ENCODE measurements at places on chromosomes 7 and 10. TPM values are rescaled to one million over a fixed set of nuclear protein-coding genes. Genes with fewer than 3 reads are reported as not detected.

The ARMC3 gene
- 0.40 TPM for total RNA-seq

The DYDC2 gene
- total RNA-seq, result not detected

The NYAP1 gene
- 1.9 TPM for total RNA-seq

The CYP3A4 gene
- not detected for total RNA-seq

The FAM149B1 gene
- total RNA-seq, result 39.1 TPM

The DOCK1 gene
- 34.3 TPM for total RNA-seq

The SLC18A3 gene
- not detected for total RNA-seq

The FAM25A gene
- total RNA-seq, result 11.4 TPM

DNA sequence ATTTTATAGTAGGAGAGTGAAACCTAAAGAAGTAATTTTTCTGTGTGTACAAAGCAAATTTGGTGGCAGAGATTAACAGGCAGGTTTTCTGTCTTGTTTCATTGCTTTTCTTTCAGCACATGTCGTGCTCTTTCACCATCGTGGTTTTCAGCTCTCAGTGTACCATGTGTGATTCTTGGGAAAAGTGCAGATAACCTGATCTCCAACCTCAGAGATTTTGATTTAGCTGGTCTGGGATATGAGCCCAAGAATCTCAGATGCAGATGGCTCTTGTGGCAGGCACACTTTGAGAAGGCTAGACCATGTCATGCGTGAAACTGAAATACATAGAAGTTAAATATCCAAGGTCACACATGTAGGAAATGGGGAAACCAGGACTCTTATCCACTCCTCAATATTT lies 317.4 kb downstream of the EXOC4 start:
- H3K4me3 ChIP-seq, result no peak overlapping the region
- no peaks in the 10 kb centered on the region for H3K36me3 ChIP-seq
- H3K27me3 ChIP-seq, result no peaks in the 10 kb centered on the region
- no peak overlapping the region for H3K27ac ChIP-seq
- no peak for DNase-seq

DNA sequence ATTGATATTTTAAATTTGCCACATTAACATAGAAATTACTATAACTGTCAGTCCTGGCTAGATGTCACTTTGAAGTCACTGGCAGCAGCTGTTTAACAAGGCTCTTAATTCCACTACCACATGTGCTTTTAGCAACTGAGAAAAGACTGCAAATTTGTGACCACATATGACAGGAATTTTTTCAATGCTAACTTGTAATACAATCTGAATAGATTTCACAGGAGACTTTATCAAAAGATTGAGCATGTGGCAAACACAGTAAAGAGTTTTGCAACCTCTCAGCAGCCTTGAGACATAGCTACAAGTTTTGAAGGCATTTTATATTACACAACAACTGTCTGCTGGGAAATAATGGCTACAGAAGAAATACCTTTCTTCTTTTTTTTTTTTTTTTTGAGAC lies 73.0 kb downstream of the MICU1 start:
- H3K27me3 ChIP-seq, result no peaks in the 10 kb centered on the region
- no peak overlapping the region for H3K27ac ChIP-seq
- DNase-seq, result no peak

DNA sequence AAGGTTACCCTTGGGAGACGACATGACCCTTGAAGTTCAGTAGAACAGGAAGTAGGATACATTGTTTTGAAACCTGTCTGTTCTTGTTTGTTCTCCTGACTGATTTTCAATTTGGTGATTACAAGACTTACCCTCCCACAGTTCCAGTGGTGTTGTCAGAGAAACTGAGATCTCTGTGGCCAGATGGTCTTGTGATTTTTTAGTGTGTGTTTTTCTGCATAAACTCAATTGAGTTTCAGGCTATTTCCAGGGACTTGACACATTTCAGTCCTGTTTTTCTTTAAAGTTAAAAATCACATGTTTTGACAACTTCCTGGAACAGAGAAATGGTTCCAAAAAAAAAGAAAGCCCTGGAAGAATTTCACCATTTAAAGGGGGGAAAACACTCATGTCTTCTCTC lies 22.3 kb downstream of the PIK3CG start:
- no peak overlapping the region for H3K27ac ChIP-seq
- H3K4me3 ChIP-seq, result no peak overlapping the region
- DNase-seq, result no peak
- peaks cover 65% of the 10 kb centered on the region for H3K27me3 ChIP-seq
- H3K36me3 ChIP-seq, result no peaks in the 10 kb centered on the region

DNA sequence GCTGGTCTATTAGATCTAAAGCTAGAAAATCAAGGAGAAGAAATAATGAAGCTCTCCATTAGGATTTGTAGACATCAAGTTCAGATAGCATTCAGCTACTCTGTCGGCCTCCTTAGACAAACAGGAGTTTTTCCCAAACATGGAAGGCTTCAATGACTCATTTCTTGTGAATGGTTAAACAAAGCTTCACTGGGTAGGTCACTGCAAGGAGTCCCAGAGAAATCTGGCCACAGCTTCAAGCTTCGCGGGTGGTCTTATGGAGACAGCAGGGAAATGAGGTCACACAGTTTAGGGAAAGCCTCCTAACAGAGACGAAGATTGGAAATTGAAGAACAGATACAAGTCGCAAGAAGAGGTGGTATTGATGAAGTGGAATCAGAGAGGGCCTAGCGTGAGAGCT lies 22.6 kb upstream of the LRRC72 start:
- no peak overlapping the region for H3K27ac ChIP-seq
- H3K4me3 ChIP-seq, result no peak overlapping the region
- H3K27me3 ChIP-seq, result no peaks in the 10 kb centered on the region
- peak; percentile 39 for DNase-seq

DNA sequence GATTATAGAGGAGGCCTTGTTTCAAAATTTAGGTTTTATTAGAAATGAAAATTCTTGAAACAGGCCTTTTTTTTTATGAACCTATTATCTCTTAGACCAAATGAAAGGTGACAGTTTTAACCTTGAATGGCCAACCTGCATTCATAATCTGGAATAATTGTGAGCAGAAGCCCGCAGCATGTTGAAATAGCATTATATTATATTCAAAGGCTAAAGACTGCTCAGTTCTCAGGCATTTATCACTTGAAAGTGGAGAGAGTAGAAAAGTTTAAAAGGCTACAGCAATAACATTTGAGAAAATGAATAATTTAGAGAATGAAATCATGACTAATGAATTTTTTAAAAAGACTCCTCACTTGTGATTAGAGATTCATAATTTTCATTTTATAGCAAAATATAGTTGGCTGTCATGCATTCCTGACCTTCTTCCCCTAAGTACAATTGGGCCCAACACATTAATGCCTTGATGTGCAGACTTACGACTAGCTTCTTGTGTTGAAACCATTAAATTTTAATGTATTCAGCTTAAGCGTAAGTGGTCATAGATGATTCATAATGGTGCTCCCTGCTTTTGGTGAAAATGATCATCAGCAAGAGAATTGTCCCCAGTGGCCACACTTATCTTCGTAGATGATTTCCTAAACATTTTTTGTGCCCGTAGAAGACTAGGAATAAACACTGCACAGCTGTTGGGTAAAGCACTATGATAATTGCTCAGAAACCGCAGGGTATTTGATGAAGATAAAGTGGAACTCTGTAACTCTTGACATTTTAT lies 346.6 kb upstream of the BMPER start:
- H3K4me1 ChIP-seq, result no peaks in the 10 kb centered on the region
- no peak for DNase-seq
- no peaks in the 10 kb centered on the region for H3K36me3 ChIP-seq
- no peak overlapping the region for H3K4me3 ChIP-seq
- no peak overlapping the region for H3K27ac ChIP-seq

GRCh38 chr10:120776442-120776841 lies 74.7 kb upstream of the WDR11 start:
- no peak overlapping the region for H3K27ac ChIP-seq
- H3K27me3 ChIP-seq, result no peaks in the 10 kb centered on the region
- H3K4me1 ChIP-seq, result no peaks in the 10 kb centered on the region
- no peaks in the 10 kb centered on the region for H3K36me3 ChIP-seq

- no peak overlapping the region for H3K27ac ChIP-seq
- no peak for DNase-seq
- peaks cover 19% of the 10 kb centered on the region for H3K4me1 ChIP-seq
- H3K36me3 ChIP-seq, result no peaks in the 10 kb centered on the region
- no peak overlapping the region for H3K4me3 ChIP-seq
Measured at GRCh38 chr7:73746378-73746777, 7.8 kb upstream of the ABHD11 start.

GRCh38 chr7:39615350-39615975 lies 7.9 kb upstream of the RALA start:
- no peak overlapping the region for H3K27ac ChIP-seq
- H3K36me3 ChIP-seq, result no peaks in the 10 kb centered on the region
- no peak overlapping the region for H3K4me3 ChIP-seq
- H3K4me1 ChIP-seq, result peaks cover 14% of the 10 kb centered on the region
- no peaks in the 10 kb centered on the region for H3K27me3 ChIP-seq

- no peaks in the 10 kb centered on the region for H3K27me3 ChIP-seq
- peaks cover 6% of the 10 kb centered on the region for H3K4me1 ChIP-seq
- H3K4me3 ChIP-seq, result no peak overlapping the region
- no peak for DNase-seq
Measured at GRCh38 chr7:74294191-74294998, 5.2 kb downstream of the CLIP2 start.

DNA sequence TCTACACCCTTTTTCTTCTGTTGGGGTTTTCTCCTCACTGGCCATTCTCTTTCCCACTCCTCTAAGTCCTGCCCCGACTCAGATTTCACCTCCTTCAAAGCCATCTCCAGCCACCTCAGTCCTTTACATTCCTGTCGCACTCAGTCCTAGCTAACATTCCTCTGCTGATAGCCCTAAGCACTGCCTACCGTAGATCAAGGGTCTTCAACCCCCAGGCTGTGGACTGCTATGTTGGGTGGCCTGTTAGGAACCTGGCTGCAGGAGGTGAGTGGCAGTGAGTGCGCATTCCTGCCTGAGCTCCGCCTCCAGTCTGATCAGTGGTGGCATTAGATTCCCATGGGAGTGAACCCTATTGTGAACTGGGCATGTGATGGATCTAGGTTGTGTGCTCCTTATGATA lies 11.2 kb downstream of the PFKFB3 start:
- no peak overlapping the region for H3K4me3 ChIP-seq
- no peaks in the 10 kb centered on the region for H3K4me1 ChIP-seq
- H3K27ac ChIP-seq, result no peak overlapping the region
- H3K36me3 ChIP-seq, result no peaks in the 10 kb centered on the region

- no peaks in the 10 kb centered on the region for H3K27me3 ChIP-seq
- H3K36me3 ChIP-seq, result no peaks in the 10 kb centered on the region
- no peaks in the 10 kb centered on the region for H3K4me1 ChIP-seq
- H3K27ac ChIP-seq, result no peak overlapping the region
Measured at GRCh38 chr10:131001438-131001837, 310.1 kb downstream of the TCERG1L start.

DNA sequence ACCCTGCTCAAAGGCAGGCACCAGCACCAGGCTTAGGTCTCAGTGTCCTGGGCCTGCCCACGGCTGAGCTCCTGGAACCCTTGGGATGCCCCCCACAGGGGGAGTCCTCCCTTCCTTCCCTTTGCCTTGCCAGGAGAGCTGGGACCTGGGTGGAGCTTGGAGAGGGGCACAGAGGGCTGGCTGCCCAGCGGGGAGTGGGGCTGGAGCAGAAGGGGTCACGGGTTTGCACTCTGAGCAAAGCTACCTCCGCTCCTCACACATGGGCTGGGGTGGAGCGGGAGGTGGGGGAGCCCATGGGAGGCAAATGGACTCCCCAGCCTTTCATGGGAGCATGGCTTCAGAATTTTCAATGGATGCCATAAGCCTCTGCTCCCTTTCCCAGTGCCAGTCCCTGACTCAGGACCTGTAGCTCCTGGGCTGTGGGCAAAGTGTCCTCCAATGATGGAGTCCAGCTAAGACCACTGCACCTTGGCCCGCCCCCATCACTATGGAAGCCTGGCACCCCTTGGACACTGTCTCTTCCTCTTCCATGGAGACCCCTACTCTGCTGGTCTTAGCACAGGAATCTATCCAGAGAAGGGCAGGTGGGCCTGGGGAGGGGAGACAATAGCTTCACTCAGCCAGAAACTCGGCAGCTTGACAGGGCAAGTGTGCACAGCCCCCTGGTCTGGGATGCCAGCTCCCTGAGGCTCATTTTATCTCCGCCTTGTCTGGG lies 39.9 kb downstream of the LDB3 start:
- H3K27ac ChIP-seq, result no peak overlapping the region
- H3K4me3 ChIP-seq, result no peak overlapping the region
- H3K4me1 ChIP-seq, result peaks cover 9% of the 10 kb centered on the region
- H3K36me3 ChIP-seq, result no peaks in the 10 kb centered on the region

DNA sequence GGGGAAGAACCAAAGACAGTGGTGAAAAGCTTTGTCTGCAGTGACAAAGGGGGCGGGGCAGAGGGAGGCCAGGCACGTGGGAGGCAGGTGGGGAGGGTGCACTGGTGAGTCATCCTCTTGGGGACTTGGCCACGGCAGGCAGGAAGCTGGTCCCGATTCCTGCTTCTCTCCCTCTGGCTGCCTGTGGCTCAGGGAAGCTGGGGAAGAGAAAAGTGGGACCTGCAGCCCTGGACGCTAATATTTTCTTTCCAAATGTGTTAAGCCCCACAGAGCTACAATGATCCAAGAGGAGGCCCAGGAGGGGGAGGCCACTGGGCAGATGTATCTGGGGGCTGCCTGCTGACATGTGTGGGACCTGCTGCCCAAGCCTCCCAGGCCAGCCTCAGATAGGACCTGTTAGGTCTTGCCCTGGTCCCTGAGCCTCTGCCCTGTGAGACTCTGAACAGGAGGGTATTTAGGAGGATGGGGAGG lies 231.8 kb downstream of the KCNMA1 start:
- H3K27ac ChIP-seq, result peak overlapping the region; percentile 31
- no peak overlapping the region for H3K4me3 ChIP-seq
- H3K27me3 ChIP-seq, result no peaks in the 10 kb centered on the region
- peaks cover 22% of the 10 kb centered on the region for H3K36me3 ChIP-seq

DNA sequence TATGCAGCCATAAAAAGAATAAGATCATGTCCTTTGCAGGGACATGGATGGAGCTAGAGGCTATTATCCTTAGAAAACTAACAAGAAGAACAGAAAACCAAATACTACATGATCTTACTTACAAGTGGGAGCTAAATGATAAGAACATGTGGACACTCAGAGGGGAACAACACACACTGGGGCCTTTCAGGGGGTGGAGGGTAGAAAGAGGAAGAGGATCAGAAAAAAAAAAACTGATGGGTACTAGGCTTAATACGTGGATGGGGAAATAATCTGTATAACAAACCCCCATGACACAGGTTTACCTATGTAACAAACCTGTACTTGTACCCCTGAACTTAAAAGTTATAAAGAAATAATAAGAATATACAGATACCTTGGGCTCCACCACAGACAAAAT lies 514.2 kb downstream of the ARL4A start:
- no peak overlapping the region for H3K4me3 ChIP-seq
- H3K27ac ChIP-seq, result no peak overlapping the region
- no peaks in the 10 kb centered on the region for H3K36me3 ChIP-seq
- H3K27me3 ChIP-seq, result no peaks in the 10 kb centered on the region
- DNase-seq, result no peak

GRCh38 chr7:55237156-55237893 lies 127.8 kb upstream of the LANCL2 start:
- no peaks in the 10 kb centered on the region for H3K36me3 ChIP-seq
- DNase-seq, result no peak
- H3K27me3 ChIP-seq, result no peaks in the 10 kb centered on the region

Measured in PC-3 (cell line).